NCI-H2029 treated with DMSO at 0.1 percent for 48 hours (cell line): ENCODE measurements at places on chromosomes 1 and 21.

DNA sequence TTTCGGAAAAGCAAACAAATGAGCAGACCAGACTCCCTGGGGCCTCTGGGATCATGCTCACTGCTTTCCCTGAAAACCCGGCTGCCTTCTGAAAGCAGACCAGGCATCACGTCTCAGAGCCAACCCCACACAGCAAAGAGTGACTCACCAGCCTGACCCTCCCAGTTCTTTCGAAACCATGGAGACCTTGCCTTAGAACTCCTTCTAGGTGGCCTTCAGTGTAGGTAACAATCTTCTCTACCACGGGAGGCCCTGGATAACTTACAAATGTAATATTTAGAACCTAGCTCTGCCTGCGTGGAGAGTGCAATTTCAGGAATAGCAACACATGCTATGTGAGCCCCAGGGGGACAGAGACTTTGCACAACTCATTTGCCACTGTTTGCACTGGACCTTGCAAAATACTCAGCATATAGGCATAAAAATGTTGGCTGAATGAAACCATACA, 105.2 kb downstream of the SUSD4 start:
- DNase-seq = no peak

DNA sequence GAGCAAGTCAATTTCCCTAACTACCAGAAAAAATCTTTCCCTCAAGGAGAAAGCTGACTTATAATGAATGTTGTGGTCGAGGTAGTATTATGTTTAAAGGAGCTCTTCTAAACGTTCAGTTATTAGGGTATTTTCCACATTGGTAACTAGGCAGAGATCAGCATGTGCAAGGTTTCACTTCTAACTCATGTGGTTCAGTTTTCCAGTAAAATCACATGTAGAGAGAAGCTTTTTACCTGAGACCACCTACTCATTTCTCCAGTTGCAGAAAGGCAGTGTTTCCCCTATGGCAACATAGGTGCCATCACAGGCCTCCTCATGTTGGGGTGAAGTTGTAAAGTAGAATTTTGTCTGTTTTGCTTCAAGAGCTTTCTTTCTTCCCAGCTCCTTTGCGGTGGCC, 23.7 kb downstream of the IL23R start:
- DNase-seq = no peak

GRCh38 chr1:222928212-222928611, 113.4 kb downstream of the DISP1 start:
- peak; percentile 51 for DNase-seq

- no peak for DNase-seq
These were observed 90.0 kb downstream of the GLUL start for GRCh38 chr1:182301467-182302198.

DNA sequence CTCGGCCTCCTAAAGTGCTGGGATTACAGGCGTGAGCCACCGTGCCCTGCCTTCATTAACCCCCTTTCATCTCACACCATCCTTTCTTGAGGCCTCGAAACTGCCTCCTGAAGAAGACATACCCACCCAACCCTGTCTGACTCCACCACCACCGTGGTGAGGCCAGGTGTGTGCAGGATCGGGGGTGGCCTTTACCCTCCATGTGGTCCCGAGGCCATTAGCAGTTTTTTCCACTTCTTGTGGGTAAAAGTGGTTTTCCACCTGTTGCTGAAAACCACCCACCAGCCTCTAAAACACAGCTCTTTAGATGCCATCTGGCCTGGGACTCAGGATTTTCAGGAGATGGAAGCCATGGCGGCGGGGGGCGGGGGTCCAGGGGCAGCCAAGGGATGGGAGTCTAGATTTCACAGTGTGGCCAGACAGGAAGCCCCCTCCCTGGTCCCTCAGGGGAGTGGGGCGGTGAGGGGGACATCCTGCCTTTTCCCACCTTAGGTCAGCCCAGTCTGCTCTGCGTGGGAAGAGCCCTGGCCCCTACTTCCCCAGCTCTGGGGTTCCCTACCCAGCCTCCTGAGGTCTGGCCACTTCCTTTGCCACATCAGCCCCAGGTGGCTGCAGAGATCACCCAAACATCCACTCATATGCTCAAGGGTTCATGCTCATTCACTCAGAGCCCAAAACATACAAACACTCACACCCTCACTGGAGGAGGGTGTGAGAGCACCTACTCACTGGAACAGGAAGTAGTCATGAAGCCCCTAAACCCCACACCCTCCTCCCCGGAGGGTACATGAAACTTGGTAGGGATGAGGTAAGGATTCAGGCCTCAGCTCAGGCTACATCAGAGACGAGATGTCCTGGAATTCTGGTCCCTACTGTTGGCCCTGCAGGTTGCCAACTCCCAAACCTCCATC, 2.3 kb downstream of the FGR start:
- no peak for DNase-seq

DNA sequence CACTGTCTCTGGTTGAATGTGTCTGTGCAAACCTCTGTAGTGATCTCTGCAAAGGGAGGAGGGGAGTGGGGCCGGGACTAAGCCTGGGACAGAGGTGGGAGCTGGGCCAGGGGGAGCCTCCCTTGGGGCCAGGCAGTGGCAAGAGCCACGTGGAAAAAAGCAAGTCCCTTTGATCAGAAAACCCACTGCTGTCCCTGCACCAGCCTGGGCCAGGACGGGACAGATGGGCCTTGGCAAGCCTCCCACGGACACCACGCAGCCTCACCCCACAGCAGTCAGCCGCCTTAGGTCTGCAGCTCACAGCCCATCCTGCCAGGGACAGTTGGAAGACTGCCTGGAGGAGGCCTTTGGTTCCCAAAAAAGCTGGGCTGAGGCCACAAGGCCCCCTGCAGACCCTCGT, 11.7 kb upstream of the TRAPPC10 start:
- DNase-seq = no peak
